Hematopoietic multipotent progenitor cell treated with erythropoietin and hydrocortisone succinate and interleukin-3 and kit ligand, for 17 days (in vitro differentiated cells): ENCODE measurements at places on chromosomes 12 and 14.

DNA sequence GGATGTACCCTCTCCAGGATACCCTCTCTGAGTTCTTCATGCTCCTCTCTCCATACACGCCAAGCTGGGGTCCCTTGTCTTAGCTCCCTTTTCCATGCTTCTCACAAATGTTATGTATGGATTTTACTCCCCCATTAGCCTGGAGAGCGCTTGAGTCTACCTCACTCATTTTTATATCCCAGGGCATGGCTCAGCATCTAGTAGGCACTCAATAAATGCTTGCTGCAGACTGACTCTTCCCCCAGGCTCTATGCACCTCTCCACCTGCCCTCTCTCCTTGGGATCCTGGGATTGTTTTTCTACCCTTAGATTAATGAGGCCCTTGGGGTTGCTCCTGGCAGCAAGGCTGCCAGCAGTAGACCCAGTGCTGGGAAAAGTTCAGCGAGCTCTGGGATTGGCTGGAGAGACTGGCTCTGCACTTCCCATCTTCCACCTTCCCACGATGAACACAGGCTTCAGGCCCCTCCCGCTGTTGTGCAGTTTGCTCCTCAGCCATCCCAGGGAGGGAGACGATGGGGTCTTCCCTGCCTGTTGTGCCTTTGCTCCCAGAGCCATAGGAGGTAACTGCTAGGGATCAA, 2.2 kb downstream of the NRIP2 start:
- no peak for DNase-seq

GRCh38 chr14:100393362-100393761, 70.2 kb downstream of the SLC25A47 start:
- DNase-seq = no peak

DNA sequence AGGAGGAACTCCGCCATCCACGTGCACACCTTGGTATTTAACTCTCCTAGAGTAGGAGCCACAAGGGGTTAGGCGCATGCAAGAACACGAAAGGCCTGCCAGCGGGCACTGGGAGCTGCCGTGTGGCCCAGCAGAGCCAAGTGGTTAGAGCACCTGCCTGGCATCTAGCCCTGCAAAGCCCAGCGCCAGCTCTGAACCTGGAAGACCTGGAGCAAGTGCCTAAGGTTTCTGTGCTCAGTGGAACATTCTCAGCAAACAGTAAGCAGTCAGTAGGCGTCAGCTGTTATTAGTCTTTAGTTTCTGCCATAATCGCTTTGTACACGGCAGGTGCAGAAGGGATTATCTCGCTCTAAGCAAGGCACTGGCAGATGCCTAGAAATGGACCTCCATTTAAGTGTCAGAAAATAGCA, 55.4 kb downstream of the SETD3 start:
- DNase-seq = no peak

- DNase-seq = peak; percentile 83
Observed at GRCh38 chr12:1791104-1791841, 29.1 kb upstream of the LRTM2 start.

GRCh38 chr12:75764091-75764841, 252.9 kb upstream of the KRR1 start:
- DNase-seq = no peak

- DNase-seq = no peak
Observed at GRCh38 chr12:87119713-87120112, 863.5 kb upstream of the MGAT4C start.

DNA sequence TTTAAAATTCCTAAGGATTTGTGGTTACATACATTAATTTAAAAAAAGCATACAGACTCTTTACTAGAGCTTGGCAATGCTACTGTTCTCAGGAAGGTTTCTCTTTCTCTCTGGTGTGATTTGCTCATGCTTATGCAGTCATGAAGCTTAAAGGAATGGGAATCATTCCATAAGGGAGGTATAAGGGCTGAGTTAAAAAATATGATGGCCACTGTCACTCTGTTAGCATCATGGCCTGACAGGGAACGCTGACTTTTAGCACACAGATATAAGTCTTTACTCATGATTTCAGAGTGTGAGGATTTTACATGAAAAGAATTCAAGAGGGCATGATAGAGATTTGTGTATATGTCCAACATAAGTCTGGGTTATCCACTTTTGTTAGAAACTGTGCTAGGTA, 3.8 kb downstream of the MYF5 start:
- no peak for DNase-seq

- DNase-seq = no peak
Observed at GRCh38 chr14:103533999-103534575, 5.1 kb downstream of the TRMT61A start.

- no peak for DNase-seq
Observed at GRCh38 chr12:4213471-4213870, 60.1 kb upstream of the CCND2 start.

- no peak for DNase-seq
Observed at GRCh38 chr14:88044444-88044758, 39.5 kb downstream of the GPR65 start.

GRCh38 chr12:26630546-26631027, 202.4 kb downstream of the ITPR2 start:
- no peak for DNase-seq

GRCh38 chr12:128930606-128931005, 77.3 kb downstream of the GLT1D1 start:
- DNase-seq = no peak

GRCh38 chr14:61355892-61356325, 34.5 kb downstream of the PRKCH start:
- no peak for DNase-seq

GRCh38 chr12:34388636-34389377, 366.5 kb downstream of the ALG10 start:
- no peak for DNase-seq
